ENCODE measurements at places on chromosomes 12 and 14. TPM values are rescaled to one million over a fixed set of nuclear protein-coding genes. Genes with fewer than 3 reads are reported as not detected.
A peak's percentile ranks its signal among the peaks of the same experiment; 100 is the strongest.

- DNase-seq: no peak
These were observed 173.6 kb downstream of the PIWIL1 start for GRCh38 chr12:130511285-130511684.

GRCh38 chr12:5489760-5490406, 58.0 kb downstream of the NTF3 start:
- DNase-seq: no peak

GRCh38 chr12:41509271-41510055, 321.3 kb downstream of the PDZRN4 start:
- no peak for DNase-seq

DNA sequence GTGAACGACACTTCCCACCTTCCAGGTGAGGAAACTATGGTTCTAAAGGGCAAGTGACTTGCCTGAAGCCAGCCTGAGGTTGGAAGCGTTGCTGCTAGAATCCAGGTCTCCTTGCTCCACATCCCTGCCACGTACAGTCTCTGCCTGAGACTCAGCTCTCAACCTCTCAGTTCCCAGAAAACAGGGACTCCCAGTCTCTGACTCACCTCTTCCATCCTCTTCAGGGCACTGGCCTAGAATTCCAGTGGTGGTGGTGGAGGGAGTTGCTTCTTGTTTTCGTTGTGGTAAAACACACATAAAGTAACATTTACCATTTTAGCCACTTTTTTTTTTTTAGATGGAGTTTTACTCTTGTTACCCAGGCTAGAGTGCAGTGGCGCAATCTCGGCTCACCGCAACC, 7.3 kb downstream of the GPR68 start:
- DNase-seq: no peak

DNA sequence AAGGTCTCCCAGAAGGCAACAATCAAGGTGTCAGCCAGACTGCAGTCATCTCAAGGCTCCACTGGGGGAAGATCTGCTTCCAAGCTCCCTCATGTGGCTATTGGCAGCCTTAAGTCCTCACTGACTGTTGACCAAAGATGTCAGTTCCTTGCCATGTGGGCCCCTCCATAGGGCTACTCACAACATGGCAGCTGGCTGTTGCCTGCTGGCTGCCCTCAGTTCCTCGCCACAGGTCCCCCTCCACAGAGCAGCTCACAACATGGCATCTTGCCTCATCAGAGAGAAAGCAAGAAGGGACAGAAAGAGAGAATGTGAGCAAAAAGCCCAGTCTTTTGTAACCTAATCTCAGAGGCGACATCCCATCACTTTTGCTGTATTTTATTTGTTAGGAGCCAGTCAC, 34.4 kb upstream of the EGLN3 start:
- no peak for DNase-seq

DNA sequence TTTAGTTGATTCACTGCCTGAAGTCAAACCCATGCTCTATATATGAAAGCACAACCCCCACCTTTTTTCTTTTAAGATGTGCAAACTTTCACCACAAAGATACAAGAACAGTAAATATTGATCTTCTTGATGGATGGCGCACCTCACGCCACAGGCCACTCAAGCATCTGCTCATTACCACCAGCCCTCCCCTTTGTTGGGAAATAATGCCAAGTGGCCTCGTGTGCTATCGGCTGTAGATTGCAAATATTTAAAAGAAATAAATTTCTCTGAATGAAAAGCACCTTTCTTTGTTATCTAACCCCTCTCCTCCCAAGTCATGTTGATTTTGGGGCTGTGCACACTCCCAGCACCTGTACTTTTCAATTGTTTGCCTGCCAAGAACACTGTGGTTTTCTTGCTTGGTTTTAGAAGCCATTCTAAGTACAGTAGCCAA, 122.7 kb downstream of the C12orf42 start:
- DNase-seq: no peak

DNA sequence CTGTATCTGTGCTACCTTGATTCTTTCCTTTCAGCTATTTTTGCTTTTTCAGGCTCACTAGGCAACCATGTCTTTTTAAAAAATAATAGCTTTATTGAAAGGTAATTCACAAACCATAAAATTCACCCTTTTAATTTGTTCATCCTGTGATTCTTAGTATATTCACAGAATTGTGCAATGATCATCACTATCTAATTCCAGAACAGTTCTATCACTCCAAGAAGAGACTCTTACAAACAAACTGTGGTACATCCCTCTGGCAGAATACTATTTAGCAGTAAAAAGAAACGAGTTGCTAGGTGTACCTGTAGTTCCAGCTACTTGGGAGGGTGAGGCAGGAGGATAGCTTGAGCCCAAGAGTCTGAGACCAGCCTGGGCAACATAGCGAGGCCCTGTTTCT, 14.8 kb downstream of the CREBL2 start:
- DNase-seq: no peak

DNA sequence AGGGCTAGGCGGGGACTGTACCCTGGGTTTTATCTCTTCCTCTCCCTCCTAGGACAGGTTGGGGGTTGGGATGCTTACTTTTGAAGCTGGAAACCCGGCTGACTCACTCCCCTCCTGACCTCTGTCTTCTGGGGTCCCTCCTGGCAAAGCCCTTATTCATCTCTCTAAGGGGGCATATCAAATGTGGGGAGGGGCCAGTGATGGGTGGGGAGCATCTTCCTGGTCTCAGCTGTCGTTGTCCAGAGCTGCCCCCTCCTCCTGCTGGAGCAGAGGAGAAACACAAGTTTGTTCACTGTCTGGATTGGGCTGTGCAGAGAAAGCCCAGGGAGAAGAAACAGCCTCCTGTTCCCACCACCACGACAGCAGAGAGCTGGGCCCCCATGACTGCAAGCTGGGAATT, 85.8 kb downstream of the TNFAIP2 start:
- DNase-seq: no peak

GRCh38 chr14:44803239-44803905, 158.4 kb downstream of the KLHL28 start:
- DNase-seq: peak; percentile 48

DNA sequence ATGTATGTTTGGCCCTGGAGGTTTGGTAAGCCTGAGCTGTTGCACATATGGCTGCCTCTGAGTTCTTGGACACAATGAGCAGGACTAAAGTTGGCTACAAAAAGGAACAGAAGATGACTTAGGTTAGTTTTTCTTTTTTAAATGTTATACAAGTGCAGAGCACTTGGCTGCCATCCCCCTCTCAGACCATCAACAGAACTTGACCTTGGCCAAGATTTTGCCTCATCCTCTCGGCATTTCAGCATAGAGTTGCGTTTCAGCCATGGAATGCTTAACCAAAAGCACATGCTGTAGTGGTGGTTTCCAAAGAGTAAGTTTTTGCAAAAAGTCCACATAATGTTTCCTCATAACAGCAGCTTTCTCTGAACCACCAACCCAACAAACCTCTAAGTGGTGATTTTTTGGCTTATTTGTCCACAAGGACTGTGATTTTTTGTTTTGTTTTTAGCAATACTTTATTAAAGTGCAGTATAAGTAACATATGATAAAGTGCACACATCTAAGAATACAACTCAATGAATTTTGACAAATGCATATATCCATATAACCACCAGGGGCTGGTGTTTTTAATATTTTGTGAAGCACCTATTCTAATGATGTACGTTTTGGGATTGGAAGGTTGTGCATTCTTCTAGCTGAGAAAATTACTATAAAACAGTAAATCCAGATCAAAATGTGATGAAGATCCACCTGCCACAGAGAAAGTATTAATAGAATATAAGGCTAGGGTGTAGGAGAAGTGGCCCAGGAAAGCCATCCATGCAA, 12.1 kb upstream of the GALNT16 start:
- DNase-seq: no peak

DNA sequence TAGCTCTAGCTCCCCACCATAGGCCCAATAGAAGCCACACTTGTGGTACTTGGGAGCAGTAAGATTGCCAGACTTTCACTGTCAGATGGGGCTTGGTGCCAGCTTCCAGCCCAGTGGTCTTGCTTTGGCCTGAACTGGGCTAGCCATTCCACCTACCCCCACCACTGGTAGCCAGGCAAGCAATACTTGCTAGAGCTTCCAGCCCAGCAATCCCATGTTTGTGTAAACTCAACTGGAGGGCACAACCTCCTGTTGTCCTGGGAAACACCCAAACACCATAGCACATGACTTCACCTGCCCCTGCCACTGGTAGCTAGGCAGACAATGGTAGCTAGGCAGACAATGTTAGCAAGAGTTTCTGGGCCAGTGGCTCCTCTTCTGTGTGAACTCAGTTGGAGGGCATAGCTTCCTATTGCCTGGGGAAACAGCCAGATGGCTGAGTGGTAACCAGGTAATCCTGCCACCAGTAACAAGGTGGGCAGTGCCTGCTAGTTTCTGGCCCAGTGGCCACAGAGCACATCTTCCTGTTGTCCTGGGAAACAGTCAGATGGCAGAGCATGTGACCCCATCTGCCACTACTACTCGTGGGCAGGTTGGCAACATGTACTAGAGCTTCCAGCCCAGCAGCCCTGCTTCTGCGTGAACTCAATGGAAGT, 5.6 kb upstream of the OR6C76 start:
- no peak for DNase-seq

GRCh38 chr14:77902811-77903210, 102.9 kb downstream of the ADCK1 start:
- no peak for DNase-seq

GRCh38 chr12:18332173-18332572, 70.9 kb downstream of the PIK3C2G start:
- no peak for DNase-seq

GRCh38 chr12:90677552-90677951, 277.4 kb downstream of the CCER1 start:
- no peak for DNase-seq

GRCh38 chr12:31813305-31813704, 84.5 kb upstream of the AMN1 start:
- no peak for DNase-seq

DNA sequence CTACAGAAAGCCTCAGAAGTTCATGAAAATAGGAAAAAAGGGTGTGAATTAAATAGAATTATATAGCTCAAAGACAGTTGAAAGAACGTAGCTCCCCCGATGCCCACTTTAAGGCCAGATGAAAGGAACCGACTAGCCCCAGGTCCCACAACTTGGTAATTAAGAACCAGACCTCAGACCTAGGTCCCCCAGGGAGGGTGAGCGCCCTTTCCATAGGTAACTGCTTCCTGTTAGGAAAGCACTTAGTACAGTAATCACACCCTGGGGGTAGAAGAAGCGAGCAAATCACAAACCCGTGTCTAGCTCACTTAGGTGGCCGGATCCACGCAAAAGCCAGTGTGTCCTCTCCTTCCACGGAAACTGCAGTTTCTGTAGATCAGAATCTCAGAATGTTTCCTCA, 77.1 kb downstream of the PLXNC1 start:
- no peak for DNase-seq

- DNase-seq: no peak
These were observed 1.9 kb upstream of the KRT18 start for GRCh38 chr12:52946797-52947547.

DNA sequence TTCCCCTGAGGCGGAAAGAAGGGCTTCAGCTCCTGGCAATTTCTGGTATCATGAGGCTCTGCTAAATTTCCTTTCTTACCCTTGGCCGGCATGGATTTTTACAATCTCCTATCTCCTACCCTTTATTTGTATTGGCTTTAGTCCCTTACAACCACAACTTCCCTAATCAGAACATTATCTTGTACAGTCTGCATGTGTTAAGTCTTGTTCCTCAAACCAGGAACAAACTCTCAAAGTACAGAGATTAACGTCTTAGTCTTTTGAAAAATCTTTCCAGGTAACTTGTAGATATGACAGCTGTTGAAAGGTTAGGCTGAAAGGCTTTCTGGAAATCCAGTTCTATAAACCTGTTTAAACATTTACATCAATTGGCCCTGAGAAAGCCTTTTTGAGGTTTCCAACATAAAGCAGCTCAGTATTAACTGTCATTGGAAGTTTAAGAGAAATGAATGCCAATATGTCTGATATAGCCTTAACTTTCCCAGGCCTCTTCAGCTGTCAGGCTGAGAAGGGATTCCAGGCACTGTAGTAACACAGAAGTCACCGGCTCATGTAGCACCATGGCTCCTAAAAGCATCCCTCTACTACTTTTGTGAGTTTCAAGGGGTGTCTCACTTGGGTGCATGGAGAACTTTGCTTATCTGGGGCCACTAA, 360.5 kb downstream of the FUT8 start:
- DNase-seq: no peak

- no peak for DNase-seq
These were observed 353.2 kb downstream of the FLRT2 start for GRCh38 chr14:85883101-85883500.

DNA sequence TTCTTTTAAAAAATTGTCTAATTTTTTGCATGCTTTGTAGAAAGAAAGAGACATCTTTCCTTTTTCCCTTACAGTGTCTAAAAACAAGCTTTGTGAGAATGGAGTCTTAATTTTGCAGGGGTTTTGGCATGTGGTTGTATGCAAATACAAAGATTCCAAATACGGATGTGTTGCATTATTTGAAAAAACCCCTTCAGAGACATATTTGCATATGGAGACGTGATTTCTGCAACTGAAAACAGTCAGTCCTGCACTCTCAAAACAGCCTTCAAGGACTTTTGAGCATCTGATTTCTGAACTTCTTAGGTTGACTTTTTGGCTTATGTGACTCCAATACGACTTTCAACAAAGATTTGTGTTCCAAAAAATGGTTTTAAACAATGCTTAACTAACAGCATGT, 7.8 kb downstream of the IRAK3 start:
- DNase-seq: no peak

GRCh38 chr14:95465358-95465757, 51.1 kb downstream of the SYNE3 start:
- DNase-seq: no peak

GRCh38 chr14:101467181-101467926, 93.9 kb upstream of the DIO3 start:
- no peak for DNase-seq

GRCh38 chr14:56881181-56881580, 70.9 kb upstream of the OTX2 start:
- no peak for DNase-seq

DNA sequence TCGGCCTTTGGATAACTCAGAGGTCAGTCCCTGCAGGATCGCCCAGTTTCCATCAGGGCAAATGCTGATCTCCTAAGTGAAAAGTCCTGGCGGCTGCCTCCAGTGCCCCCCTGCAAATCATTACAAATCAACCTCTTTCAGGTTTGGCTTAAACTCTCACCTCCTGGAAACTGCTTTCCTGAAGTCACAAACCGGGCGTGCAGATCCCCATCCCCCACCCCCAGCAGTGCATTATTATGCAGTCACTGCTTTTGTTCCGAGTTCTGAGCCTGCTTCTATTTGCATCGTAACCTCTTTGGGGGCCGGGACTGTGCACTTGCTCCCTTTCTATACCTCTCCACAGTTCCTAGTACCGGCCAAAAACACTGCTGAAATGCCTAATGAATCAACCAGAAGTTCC, at the start of gene USP44:
USP44 (minus strand) TSS at position 172 of the 400 bp plus-strand sequence. CDS start 17,220 bp downstream, outside the sequence.
- DNase-seq: no peak

LRRC43 gene
- 0.83 TPM for total RNA-seq

RERGL gene
- total RNA-seq: not detected

LMNTD1 gene
- total RNA-seq: not detected

LBHD2 gene
- 0.78 TPM for total RNA-seq

MSRB3 gene
- 0.55 TPM for total RNA-seq

RFLNA gene
- total RNA-seq: not detected

NDRG2 gene
- 12.2 TPM for total RNA-seq

DCTN2 gene
- 93.4 TPM for total RNA-seq

KRT77 gene
- total RNA-seq: not detected

TSPAN19 gene
- not detected for total RNA-seq

TROAP gene
- 79.4 TPM for total RNA-seq

BATF gene
- 55.7 TPM for total RNA-seq

TMEM119 gene
- not detected for total RNA-seq
